Activated CD4-positive, alpha-beta T cell treated with anti-CD3 and anti-CD28 coated beads, Interleukin-2, amount 50 U/mL, for 24 hours (primary cell): ENCODE measurements at places on chromosomes 12 and 14.

DNA sequence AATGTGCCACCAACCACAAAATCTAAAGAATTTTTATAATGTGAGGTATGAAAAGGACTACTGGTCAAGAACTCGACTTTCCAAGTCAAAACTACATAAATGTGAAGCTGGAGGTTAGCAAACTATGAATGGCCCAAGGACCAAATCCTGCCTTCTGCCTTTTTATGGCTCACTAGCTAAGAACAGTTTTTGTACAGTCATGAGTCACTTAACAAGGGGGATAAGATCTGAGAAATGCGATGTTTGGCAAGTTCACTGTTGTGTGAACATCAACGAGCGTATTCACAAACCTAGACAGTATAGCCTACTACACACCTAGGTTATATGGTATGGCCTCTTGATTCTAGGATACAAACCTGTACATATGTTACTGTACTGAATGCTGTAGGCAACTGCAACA, 28.2 kb downstream of the FERMT2 start:
- no peak for DNase-seq

GRCh38 chr12:131095826-131096680, 142.3 kb downstream of the ADGRD1 start:
- no peak for DNase-seq

GRCh38 chr14:104322531-104323366, 184.4 kb downstream of the KIF26A start:
- no peak for DNase-seq

GRCh38 chr14:100075681-100076080, 10.5 kb downstream of the EVL start:
- DNase-seq: no peak

GRCh38 chr14:68379510-68380328, 413.1 kb downstream of the ZFP36L1 start:
- DNase-seq: no peak

GRCh38 chr14:66530526-66530925, 22.6 kb downstream of the GPHN start:
- DNase-seq: no peak

- no peak for DNase-seq
Observed at GRCh38 chr14:105745433-105746123, 219.2 kb downstream of the TMEM121 start.

DNA sequence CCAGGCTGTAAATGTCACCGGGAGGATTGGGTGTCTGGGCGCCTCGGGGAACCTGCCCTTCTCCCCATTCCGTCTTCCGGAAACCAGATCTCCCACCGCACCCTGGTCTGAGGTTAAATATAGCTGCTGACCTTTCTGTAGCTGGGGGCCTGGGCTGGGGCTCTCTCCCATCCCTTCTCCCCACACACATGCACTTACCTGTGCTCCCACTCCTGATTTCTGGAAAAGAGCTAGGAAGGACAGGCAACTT, 1.3 kb downstream of the GAPDH start:
- no peak for DNase-seq

- DNase-seq: no peak
Observed at GRCh38 chr12:81888106-81888740, 129.1 kb upstream of the PPFIA2 start.

DNA sequence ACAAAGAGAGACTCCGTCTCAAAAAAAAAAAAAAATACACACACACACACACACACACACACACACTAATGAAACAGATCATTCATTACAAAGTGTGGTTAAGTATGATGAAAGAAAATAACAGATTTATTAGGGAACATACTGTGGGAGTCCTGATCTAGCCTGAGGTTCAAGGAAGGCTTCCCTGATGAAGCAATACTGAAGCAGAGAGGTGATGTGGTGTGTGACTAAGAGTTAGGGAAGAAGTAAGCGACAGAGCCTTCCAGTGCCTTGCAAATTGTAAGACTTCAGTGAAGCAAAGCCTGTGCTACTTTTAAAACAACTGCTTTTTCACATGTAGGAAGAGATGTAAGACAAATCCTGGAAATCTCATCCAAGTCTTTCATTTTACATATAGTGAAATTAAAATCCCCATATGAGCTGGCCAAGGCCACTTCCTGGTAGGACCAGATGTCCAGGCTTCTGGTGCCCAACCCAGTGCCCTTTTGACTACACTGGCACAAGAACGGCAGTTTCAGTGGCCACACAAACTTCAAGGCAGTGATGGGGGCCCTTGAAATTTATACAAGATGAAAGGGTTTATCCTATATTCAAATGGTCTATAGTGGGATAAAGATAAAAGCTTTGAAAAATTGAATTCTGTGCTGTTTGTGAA, 86.2 kb downstream of the STON2 start:
- no peak for DNase-seq

DNA sequence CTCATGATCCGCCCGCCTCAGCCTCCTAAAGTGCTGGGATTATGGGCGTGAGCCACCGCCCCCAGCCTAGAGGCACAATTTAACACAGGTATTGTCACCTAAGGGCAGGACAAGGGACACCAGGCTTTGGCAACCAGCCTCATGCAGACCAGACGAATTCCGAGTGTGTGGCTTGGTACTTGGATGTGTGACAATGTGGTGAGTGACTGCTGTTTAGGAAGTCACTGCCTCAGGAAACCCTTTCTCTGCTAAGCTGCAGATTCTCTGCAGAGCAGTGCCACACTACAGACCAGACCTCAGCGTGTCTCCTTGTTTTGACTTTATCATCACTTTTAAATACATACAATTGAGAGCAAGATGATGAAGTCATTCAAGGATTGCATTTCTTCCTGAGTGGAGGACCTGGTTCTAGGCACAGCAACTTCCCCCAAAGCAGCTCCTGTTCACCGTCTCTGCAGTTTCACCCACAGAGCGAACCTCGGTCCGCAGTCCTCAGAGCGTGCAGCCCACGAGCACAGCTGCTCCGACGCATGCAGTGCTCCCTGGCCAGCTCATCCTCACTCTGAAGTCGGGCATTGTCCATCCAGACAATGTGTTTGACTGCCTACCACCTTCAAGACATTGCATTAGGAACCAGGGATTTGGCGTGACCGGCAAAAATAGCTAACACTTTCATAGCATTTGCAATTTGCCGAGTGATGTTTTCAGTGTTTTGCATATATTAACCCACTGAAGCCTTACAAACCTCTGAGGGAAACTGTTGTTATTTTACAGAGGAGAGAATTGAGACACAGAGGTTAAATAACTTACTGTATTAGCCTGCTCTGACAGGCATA, 235.2 kb downstream of the CHST11 start:
- DNase-seq: no peak

DNA sequence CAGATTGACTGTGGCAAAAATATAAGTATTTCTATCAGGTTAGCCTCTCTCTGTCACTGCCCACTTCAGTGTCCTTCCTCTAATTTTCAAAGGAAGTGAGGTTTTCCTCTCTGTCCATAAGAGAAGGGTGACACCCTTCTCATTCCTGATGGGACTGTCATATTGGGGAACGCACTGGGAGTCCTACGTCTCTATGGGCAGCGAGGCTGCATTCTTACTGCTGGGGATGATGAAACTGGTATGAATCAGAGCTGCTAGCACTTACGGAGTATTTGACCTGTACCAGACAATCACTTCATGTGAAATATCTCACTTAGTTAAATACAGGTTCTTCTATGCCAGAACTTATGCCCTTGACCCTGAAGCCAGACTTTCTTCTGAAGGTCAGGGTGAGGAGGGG, 436.3 kb downstream of the DPF3 start:
- no peak for DNase-seq

GRCh38 chr14:104296388-104297312, 158.3 kb downstream of the KIF26A start:
- DNase-seq: no peak

DNA sequence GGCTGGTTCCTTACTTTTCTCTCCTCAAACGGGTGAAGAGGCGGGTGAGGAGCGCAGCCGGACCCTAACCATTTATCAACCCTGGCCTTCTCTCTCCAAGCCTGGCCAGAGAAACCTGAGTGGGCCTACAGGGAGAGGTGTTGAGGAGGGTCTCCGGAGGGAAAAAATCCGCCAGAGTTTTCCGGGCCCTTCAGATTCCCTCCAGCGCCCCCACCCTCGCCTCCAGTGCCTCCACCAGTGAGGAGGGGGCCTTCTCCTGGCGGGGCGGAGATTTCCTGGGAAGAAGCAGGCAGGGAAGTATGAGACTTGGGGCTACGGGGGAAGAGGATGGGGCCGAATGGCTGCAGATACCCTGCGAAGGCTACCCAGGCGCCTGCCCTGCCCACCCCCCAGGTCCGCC, 1.4 kb upstream of the HOXC5 start:
- DNase-seq: no peak

DNA sequence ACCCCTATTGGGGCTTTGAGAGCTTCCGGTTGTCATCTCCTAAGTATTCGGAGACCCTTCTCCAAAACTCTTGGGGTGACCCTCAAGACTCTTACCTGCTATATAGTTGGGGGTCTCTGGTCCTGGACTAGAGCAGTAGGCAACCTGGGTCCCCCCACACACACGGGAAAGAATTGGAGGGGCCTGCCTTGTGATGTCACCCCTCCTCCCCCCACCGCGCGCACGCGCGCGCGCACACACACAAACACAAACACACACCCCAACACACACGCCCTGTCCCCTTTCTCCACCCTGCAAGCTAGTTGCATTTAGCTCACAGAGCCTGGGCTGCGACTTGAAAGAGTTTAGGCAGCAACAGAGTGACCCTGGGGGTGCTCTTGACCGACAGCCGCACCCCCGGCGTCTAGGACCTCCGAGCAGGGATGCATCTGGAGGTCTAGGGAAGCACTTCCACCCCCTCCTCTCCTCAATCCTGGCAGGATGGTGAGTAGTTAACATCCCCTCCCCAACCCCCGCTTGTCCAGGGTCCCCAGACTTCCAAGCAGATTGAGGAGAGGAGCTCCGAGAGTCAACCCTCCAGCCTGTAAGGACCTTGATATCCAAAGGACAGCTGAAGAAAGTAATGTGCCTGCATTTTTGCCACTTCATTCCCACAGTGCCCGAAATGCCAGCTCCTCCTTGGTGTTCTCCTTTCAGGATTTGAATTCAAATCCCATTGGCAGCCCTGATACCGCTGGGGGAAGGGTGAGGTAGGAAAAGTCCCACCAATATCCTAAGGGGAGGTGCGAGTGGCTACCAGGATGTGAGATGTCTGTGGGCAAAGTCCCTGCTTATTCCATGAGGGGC, 1.4 kb upstream of the DNAJC14 start:
- peak; percentile 26 for DNase-seq

GRCh38 chr12:2295941-2296461, 243.2 kb downstream of the CACNA1C start:
- no peak for DNase-seq

- DNase-seq: no peak
Observed at GRCh38 chr14:78951602-78952001, 781.4 kb downstream of the NRXN3 start.

GRCh38 chr14:85310491-85311272, 219.3 kb upstream of the FLRT2 start:
- DNase-seq: no peak

DNA sequence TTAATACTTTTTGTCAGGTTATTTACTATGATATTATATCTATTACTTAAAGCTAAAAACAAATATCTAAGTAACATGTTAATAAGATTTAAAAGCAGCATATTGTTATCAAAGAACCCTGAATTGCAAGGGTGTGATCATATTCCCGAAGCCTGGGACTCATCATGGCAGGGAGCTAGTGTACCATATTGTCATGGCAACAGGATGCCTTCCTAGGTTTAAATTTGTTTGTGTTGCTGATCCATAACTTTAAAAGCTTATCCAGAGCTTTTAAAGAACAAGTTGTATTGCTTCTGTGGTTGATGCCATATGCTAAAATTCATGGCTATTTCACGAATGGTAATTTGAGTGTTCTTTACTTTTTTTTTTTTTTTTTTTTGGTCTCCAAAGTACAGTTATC, 500.5 kb downstream of the NAV3 start:
- no peak for DNase-seq

DNA sequence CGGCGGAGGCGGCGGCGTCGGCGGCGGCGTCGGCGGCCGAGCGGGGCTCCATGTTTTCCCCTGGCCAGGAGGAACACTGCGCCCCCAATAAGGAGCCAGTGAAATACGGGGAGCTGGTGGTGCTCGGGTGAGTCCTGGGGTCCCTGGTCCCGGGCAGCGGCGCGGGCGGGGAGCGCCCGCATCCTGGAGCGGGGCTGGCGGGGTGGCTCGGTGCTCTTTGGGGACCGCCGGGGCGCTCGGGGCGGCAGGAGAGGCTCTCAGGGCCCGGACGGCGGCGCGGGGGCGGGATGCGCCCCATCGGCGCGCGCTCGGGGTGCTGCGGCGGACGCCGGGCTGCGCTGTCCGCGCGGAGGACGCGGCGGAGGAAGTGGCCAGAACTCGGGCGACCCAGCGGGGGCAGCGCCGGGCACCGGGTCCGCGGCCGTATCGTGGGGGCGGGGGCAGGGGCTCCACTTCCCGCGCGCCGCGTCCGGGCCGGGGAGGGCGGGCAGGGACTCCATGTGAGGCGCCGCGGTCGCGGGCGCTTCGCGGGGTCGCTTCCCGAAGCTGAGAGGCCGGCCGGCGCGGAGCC, 485 bp downstream of the PELI2 start:
- DNase-seq: no peak

DNA sequence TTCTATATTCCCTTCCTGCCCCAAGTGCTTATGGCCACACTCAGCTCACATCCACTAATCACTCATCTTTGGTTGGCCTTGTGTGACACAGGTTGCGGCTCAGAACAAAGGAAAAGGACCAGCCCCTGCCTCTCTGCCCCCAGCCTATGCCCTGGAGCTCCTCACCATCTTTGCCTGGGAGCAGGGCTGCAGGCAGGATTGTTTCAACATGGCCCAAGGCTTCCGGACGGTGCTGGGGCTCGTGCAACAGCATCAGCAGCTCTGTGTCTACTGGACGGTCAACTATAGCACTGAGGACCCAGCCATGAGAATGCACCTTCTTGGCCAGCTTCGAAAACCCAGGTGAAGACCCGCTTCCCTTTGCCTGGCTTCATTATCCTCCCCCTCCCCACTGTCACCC, 15.8 kb upstream of the OAS2 start:
- DNase-seq: no peak

- no peak for DNase-seq
Observed at GRCh38 chr12:126994599-126994998, 1272.4 kb upstream of the TMEM132C start.

DNA sequence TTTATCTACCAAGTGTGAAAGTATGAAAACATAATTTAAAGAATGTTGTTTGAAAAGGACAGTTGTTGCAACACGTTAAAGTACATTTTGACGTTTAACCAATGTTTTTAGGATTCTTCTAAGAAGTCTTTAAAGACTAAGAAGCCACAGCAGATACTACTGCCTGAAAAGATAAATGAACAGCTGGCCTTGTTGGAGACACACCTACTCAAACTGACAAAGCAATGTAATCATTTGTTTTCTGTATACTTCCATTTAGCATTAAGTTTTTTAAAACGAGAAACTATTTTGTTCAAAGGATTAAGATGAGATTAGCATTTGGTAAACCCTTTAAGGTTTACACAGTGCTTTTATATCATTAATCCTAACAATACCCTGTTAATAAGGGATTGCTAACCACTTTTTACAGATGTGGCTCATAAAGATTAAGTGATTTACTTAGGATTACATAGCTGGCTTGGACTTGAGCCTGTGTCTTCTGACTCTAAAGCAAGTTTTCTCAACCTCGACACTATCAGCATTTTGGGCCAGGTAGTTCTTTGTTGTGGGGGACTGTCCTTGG, 134.4 kb downstream of the CFAP54 start:
- no peak for DNase-seq
